NCI-H187 treated with DMSO at 0.1 percent for 48 hours (cell line): ENCODE measurements at places on chromosomes 2 and 18.

GRCh38 chr18:49666045-49666775 lies 104.4 kb downstream of the LIPG start:
- DNase-seq, result no peak

DNA sequence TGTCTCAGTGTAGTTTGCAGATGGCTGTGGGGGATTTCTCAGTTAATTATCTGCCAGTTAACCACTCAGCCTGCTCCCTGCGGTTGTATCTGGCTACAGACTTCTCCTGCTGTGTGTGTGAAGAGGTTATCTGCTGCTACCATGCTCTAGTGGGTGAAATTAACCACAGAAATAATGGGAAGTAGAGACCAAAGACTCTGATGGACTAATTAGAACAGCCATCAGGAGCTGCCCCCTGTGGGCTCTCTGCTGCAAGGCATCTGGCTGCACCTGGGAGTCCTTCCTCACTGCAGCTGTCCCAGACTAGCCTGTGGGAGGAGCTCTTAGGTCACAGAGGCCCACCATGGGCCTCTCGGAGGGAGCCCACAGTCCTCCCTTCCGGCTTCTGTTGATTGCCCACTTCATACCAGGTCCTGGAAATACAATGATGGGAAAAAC lies 66.6 kb downstream of the CTIF start:
- no peak for DNase-seq

DNA sequence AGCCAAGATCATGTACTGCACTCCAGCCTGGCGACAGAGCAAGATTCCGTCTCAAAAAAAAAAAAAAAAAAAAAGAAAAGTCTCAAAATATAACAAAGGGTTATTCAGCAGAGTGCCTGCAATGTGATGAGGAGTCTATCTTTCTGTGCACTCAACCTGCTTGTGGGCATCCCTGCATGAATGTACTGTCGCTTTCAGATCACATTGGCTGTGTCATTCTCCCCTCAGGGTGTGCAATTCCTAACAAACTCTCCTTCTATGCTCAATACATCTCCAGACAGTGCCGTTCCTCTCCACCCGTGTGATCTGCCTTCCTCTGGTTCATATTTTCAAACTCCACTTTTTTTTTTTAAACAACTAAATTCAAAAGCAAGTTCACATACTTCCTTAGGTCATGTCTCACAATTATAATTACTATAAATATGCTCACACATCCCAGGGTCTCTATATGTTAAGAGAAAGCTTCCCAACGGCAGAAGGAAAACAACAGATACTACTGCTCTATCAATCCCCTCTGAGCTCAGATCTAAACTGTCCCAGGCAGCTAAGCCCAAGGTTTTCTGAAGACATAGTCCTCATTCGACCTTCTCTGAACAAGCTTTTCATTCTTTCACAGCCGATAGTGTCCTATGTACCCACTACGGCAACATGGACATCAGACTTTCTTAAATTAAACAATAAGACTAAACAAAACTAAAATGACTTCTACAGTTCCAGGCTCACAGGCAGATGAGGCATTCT lies 35.2 kb downstream of the PTMA start:
- no peak for DNase-seq

DNA sequence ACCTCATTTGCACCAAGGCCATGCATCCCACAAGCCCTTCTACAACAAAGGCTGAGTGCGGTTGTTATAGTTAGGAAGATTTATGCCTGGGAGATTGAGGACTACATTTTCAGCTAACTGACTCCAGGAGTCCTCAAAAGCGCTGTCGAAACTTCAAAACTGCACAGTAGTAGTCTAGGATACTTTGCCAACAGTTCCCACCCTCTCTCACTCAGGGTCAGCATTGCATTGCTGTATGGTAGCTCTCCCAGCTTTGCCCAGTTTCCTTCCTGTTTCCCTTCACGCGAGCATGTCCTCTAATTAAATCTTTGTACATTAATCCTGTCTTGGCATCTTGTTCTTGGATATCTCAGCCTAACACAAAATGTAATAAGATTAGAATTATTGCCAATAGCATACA lies 420.6 kb upstream of the UBE2E3 start:
- DNase-seq, result no peak

GRCh38 chr2:238426568-238427434 lies at the start of gene ASB1:
Gene ASB1, plus strand, starts transcription at chr2:238426927. Its CDS starts 144 bp downstream, at chr2:238427071.
- DNase-seq, result no peak

- no peak for DNase-seq
These were observed 57.1 kb upstream of the CYTIP start for GRCh38 chr2:157501026-157501425.

GRCh38 chr2:192090911-192091310 lies 103.8 kb downstream of the TMEFF2 start:
- DNase-seq, result no peak

- no peak for DNase-seq
These were observed 122.8 kb upstream of the AGAP1 start for GRCh38 chr2:235371018-235371417.

- DNase-seq, result no peak
These were observed 300.4 kb upstream of the FANCL start for GRCh38 chr2:58541511-58541910.

- no peak for DNase-seq
These were observed 27.8 kb downstream of the SPIRE1 start for GRCh38 chr18:12630136-12630535.

DNA sequence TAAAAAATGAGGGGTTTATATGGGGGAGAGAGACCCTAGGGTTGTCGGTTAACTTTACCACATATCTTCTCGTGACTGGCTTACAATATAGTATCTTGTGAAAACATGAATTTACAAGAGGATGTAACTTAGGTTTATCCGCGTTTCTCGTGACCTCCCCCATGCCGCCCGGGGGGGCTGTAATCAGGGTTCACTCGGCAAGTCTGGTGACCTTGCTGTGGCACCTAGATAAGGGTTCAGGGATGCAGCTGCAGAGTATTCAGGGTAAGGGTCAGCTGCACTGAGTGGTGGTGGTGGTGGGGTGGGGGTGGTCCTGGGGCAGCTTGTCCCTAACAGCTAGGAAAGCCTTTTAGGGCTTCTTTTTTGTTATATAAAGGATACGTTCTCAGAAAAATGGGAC lies 112.3 kb downstream of the LYPD1 start:
- no peak for DNase-seq

GRCh38 chr2:24771764-24772586 lies 21.2 kb downstream of the PTRHD1 start:
- DNase-seq, result no peak

GRCh38 chr2:189609423-189609816 lies 28.8 kb upstream of the SLC40A1 start:
- no peak for DNase-seq

- no peak for DNase-seq
These were observed 92.1 kb downstream of the SMAD7 start for GRCh38 chr18:48858676-48859075.

- no peak for DNase-seq
These were observed 206.4 kb upstream of the ID2 start for GRCh38 chr2:8475349-8476031.

- no peak for DNase-seq
These were observed 68.4 kb upstream of the RTN4 start for GRCh38 chr2:55118643-55119083.

DNA sequence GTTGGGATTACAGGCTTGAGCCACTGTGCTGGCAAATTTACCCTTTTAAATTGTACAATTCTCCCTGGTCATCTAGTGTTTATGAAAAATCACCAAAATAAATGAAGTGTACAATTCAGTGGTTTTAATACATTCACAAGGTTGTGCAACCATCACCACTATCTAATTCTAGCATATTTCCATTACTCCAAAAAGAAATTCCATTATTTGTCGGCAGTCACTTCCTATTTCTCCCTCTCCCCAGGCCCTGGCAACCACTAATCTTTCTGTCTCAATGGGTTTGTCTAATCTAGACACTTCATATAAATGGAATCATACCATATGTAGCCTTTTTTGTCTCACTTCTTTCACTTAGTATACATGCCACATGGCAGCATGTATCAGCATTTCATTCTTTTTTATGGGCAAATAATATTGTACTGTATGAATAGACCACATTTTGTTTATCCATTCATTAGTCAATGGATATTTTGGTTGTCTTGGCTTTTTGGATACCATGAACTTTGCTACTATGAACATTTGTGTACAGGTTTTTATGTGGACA lies 12.6 kb upstream of the POLE4 start:
- no peak for DNase-seq

DNA sequence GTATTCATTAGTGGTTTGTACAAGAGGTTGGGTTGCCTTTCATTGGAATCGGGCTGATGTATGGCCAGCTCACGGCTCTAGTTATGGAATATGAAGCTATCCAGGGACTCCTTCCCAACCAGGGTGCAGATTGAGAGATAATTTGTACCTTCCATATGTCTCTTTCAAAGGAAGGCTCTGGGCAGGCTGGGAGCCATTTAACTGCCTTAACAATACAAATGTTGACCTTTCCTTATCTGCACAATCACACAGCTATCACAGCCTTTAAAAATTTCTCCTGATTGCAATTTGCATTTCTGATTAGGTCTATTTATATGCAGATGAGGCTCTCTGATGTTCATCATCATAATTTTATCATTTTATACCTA lies 58.7 kb downstream of the MYO3B start:
- DNase-seq, result no peak

DNA sequence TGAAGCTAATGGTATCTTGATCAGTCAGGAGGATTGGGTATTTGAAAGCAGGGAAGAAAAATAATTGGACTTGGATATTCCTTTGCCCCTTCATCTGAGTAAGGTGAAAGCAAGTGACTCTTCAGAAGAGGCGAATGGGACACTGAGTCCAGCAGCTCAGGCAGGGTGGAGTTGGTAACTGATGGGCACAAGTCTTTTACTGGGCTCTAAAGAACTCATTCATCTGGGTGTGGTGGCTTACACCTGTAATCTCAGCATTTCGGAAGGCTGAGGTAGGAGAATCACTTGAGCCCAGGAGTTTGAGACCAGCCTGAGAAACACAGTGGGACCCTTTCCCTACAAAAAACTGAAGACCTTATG lies 11.2 kb downstream of the CFLAR start:
- no peak for DNase-seq

- no peak for DNase-seq
These were observed 32.1 kb downstream of the E2F6 start for GRCh38 chr2:11433822-11434221.

DNA sequence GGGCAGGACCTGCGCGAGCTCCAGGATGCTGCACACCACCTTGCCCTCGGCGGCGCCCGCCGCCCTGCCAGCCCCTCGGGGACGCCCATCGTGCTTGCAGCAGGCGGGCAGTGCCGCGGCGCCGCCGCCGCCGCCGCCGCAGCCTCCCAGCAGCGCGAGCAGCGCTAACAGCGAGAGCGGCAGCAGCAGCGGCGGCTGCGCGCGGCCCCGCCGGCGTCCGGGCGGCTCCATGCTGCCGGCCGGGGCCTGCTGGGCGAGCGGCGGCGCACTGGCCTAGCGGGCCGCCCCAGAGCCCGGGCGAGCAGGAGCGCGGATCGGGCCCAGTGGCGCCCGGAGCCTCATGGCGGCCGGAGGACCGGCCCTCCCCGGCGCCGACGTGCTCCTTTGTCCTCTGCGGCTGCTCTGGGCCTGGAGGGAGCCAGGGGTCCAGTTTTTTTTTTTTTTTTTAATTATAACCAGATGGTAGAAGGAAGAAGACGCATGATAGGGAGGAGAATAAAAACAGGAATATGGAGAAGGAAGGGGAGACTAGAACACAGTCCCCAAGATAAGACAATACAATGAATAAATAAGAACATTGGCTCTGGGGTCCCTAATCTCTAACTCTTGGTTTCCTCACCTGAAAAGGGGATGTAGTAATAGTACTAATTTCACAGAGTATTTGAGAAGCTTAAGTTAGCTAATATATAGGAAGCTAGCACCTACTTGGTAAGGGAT lies 17.1 kb upstream of the ANKRD62 start:
- no peak for DNase-seq

DNA sequence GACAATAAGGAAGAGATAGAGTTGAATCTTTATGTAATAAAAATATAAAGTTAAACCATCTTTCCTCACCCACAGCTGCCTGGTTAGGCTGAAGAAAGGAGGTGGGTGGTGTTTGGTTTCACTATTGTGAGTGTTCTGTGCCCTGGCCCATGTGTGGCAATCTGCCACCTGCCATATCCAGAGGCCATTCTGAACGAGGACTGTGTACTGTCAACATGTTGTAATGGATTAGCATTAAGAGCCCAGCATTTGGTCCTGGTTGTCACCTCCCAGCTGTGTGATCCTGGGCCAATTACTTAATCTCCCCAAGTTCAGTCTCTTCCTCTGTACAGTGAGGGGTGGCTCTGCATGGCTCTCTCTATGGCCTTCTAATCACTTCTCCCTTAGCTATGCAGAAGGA lies 118.2 kb upstream of the SEC11C start:
- DNase-seq, result no peak

GRCh38 chr2:40118622-40119021 lies 333.3 kb downstream of the SLC8A1 start:
- no peak for DNase-seq

GRCh38 chr2:8676921-8677645 lies 4.8 kb upstream of the ID2 start:
- DNase-seq, result no peak

DNA sequence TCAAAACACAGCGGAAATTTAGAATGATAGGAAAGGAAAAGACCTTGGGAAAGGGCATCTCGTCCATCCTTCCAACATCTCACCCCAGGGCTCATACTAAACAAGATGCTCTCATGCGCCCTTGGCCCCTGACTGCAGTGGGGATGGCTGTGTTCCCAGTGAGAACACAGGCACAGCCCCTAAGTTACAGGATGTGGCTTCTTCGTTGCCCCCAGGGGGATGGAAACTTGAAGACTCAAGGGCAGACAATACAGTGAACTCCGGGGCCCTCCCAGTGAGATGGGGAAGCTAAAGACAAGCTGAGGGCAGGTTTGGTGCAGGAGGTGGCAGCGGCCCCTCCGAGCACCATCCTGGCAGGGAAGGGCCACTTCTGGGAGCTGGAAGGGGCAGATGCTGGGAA lies 139.7 kb downstream of the INO80D start:
- no peak for DNase-seq

DNA sequence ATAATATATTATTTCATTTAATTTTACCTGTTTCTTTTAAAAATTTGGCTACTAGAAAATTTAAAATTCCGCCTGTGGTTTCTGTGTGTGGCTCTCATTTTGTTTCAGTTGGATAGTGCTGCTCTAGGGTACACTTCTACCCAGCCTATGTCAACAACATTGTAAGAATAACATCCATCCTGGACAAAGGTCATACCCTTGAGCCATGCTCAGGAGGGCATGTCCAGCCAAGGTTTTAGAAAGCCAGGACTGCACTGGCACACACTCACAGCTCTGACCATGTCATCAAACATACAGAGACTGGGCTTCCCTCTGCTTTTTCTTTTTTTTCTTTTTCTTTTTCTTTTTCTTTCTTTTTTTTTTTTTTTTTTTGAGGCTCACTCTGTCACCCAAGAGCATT lies 96.1 kb downstream of the CTIF start:
- no peak for DNase-seq
